ENCODE measurements at places on chromosomes 2 and 18.

- no peak for DNase-seq
Measured at GRCh38 chr2:9517118-9517782, 38.4 kb downstream of the ADAM17 start.

GRCh38 chr2:85888020-85888683 lies 638 bp downstream of the ST3GAL5 start:
- DNase-seq = no peak

GRCh38 chr2:77270433-77270832 lies 251.7 kb downstream of the LRRTM4 start:
- DNase-seq = no peak

GRCh38 chr2:189165656-189166380 lies 13.7 kb downstream of the COL5A2 start:
- no peak for DNase-seq

GRCh38 chr2:69080071-69080470 lies 67.1 kb downstream of the ANTXR1 start:
- no peak for DNase-seq

All from non-pigmented ciliary epithelial cell (primary cell).